C1 segment of cervical spinal cord (tissue), 14 donors: ENCODE measurements at places on chromosomes 12 and 14.

DNA sequence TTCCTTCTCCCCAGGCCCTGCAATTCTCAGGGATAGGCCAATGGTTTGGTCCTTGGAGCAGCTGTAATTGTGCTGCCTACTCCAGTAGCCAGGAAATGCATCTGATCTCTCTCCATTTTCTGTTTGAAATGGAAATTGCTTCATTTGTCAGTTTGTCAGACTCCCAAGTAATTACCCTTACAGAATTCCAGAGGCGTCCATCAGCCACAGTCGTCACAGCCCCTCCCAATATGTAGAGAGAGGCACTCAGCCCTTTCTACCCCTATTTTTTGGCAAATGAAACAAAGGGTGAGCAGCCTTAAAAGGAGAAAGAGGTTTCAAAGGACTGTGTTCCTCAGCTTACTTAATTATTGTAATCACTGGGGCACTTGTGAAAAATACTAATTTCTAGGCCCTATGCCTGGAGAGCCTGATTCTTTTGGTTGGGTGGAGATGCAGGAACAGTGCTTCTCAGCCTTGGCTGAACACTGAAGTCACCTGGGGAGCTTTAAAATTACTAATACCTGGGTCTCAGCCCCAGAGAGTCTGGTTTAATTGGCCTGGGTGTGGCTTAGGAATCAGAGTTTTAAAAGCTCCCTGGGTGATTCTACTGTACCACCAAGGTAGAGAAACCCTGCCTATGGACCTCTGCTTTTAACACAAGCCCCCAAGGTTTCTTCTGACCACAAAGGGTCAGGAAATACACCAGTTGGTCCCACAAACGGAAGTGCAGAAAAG lies 190.0 kb downstream of the EMP1 start:
- no peak for DNase-seq

- DNase-seq = no peak
These were observed 81.5 kb downstream of the GALNT9 start for GRCh38 chr12:132247718-132248452.

- DNase-seq = no peak
These were observed 5.7 kb downstream of the ETFRF1 start for GRCh38 chr12:25200703-25201102.

DNA sequence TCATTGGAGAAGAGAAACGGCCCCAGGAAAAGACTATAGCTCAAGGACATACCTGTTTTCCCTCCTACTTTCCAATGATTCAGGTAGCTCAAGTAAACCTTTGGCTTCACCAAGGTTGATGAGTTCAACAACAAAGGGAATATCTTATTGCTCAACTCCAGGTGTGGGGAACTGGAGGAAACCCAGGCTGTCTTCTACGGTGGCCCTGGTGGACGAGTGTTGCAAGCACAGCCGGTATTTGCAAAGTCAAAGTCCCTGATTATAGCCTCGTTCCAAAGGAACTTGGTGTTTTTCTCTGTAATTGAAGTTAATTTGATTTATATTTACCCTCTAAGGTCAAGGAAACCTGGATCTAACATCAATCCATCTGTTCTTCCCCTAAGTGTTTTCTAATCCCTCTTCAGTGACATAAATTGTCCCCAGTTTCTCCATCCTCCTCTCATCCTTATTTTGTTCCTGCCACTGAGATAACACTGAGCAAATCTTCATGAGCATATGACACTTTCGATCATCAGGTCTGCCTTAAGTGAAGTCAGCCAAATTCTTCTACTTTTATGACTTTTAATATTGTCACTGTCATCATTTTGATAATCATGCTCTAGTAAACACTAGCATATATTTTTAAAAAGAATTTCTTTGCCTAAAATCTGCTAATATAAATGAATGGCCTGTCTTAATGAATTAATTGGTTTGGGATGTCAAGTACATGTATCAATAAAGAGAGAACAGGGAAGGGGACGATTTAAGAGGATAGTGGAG lies 174.6 kb upstream of the TBX3 start:
- DNase-seq = no peak

DNA sequence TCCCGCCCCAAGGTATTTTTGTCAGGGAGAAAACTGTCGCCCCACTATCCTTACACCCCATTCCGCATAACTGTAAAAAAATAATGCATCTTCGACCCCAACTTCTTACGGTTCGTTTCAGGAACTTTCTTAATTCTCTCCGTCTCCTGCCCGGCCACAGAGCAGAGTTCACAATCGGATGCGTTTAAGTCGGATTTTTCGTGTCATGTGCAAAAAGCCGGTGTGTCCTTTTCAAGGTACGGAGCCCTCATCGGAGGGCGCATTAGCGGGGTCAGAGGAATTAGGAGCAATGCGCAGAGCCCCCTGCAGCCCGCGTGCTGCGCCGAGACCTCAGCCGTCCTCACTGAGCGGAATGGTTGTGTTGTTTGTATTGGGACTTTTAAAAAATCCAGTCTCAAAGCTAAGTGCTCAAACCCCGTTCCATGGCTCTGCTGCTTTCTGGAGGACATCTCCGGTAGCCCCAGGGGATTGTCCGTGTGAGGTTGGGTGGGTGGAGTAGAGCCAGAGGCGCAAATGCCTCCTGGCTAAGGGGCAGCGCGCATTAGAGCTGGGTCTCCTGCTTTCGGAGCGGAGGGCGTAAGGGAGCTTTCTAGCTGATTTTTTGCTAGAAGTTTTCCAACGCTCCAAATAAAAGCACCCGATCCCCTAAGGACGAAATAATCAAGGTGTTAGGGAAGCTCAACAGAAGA lies 3.9 kb upstream of the GSC start:
- no peak for DNase-seq
